Stimulated activated CD4-positive, alpha-beta T cell treated with anti-CD3 and anti-CD28 coated beads, Interleukin-4, amount 100 ng/mL, for 48 hours (primary cell): ENCODE measurements at places on chromosomes 2 and 18.

DNA sequence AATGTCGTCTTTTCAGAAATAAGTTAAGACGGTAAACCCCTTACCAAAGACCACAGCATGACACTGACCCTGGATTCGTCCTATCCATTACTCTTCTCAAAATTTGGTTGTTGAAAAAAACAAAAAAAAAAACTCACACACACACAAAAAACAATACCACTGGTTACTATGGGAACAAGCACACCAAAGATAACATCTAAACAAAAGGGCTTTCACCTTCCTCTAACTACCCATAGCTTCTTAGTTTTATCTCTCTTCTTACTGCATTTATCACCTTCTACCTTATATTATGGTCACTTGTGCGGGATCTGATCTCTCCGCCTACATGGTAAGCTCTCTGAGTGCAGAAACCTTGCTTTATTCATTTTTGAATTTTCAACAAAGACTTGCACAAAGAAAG is 192.7 kb downstream of the STK39 start:
- no peak for DNase-seq

GRCh38 chr2:28558918-28559317 is 63.1 kb downstream of the PLB1 start:
- DNase-seq = no peak

GRCh38 chr2:201180010-201180409 is 2.9 kb upstream of the CASP10 start:
- DNase-seq = no peak

DNA sequence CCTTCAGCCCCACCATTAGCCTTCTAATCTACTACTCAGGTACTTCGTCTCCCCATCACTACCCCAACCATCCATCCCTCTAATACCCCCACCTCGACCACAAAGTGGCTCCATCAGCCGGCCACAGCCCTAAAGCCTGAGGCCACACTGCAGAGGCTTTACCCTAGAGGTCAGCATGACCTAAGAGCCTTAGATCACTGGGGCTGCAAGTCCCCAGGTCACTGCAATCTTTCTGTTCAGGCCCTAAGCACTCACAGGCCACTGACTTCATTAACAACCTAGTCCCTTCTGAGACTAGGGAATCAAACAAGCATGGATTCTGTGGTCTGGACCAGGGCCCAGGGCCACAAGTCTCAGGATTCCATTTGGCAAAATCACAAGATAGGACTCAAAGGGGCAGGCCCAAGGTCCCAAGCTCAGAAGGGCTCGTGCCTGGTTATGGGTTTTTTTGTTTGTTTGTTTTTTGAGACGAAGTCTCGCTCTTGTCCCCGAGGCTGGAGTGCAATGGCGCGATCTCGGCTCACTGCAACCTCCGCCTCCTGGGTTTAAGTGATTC is 37.0 kb upstream of the PKDCC start:
- no peak for DNase-seq

- DNase-seq = no peak
These were observed 35.3 kb upstream of the PPP1CB start for GRCh38 chr2:28716265-28716865.

- no peak for DNase-seq
These were observed 836 bp downstream of the DTNA start for GRCh38 chr18:34710934-34711333.

- DNase-seq = no peak
These were observed 413.3 kb upstream of the TRIB2 start for GRCh38 chr2:12303181-12304030.

DNA sequence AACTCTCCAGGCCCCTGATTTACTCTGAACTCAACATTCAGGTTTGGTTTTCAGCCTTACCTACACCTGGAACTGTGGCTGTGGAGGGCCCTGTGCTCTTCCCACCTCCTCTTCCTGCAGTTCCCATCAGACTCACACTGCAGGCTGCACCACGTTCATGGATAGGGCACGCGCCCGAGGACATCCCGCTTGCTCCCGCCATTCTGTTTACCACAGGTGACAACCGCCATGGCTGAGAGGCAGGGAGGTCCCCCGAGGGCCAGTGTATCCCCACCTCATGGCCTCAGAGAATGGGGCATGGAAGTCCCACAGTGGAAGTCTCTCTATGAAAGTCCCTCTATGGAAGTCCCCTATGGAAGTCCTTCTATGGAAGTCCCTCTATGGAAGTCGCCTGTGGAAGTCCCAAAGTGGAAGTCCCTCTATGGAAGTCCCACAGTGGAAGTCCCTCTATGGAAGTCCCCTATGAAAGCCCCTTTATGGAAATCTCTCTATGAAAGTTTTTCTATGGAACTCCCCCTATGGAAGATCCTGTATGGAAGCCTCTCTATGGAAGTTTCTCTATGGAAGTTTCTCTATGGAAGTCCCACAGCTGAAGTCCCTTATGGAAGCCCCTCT is 358.4 kb upstream of the SALL3 start:
- no peak for DNase-seq

GRCh38 chr2:31515586-31515985 is 65.2 kb downstream of the SRD5A2 start:
- no peak for DNase-seq

GRCh38 chr18:41128545-41128944 is 826.5 kb upstream of the PIK3C3 start:
- no peak for DNase-seq

DNA sequence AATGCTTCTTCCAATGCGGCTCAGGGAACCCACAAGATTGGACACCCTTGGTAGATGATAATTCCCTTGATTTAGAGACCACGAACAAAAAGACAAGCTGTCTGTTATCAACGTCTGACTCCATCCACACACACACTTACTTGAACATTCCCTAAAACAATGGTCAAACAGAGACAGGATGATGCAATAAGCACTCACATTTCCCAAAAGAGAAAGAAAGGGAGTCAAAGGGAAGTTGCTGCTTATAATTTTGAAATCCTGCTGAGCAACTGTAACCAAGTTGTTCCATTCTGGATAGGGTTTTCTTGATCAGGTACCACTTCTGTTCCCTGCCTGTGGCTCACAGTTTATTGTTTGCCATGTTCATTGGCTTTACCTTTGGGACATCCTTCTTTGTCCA is 571.3 kb upstream of the CNTNAP5 start:
- DNase-seq = no peak

DNA sequence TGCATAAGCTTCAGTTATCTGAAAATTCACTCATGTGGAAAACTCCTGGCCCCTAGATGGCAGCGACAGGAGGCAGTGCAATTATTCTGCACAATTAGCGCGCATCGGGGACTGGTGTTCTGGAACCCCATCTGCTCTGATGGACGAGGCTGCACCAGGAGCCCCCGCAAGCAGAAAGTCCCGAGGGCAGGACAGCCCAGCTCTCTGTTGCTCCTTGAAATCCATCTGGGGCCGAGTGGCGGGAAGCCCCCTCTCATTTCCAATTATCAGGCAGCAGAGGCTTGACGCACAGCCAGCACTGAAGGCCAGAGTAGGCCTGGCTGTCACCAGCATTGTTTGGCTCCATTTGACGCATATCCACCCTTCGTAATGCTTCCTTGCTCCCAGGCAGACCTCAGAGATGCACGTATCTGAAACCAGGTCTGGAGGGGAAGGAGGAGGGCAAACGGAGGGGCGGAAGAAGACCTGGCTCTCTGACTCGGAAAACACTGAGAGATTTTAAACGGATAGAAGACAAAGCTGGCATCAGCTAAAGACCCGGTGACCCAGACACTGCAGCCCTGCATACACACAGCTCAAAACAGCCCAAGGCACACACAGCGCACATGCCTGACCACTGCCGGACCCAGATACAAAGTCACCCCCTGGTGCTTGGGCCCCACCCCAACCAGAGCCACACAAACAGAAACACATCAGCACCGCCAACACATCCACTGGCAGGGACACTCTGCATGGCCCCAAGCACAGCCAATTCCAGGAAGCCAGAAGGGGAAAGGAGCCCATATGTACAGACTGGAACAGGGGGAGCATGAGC is 69.8 kb downstream of the TNS1 start:
- no peak for DNase-seq

DNA sequence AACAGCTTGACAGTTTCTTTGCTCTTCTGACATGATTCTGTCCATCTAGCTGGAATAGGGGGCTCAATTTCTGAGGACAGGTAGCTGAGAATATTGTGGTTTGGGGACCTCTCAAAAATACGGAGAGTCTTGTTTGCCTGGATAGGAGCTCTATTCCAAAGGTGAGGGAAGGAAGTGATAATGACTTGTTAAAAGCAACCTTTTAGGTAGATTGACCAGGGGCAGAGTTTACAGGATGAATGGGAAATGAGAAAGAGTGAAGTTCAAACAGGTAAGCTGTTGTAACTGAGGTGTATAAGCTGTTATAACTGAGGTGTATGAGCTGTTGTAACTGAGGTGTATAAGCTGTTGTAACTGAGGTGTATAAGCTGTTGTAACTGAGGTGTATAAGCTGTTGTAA is 25.1 kb downstream of the PARD3B start:
- no peak for DNase-seq

- DNase-seq = no peak
These were observed 398.2 kb upstream of the TRIB2 start for GRCh38 chr2:12318427-12319057.

- no peak for DNase-seq
These were observed 87.8 kb upstream of the UPP2 start for GRCh38 chr2:158013891-158014290.

GRCh38 chr2:41926614-41927580 is 120.9 kb upstream of the PKDCC start:
- DNase-seq = no peak

DNA sequence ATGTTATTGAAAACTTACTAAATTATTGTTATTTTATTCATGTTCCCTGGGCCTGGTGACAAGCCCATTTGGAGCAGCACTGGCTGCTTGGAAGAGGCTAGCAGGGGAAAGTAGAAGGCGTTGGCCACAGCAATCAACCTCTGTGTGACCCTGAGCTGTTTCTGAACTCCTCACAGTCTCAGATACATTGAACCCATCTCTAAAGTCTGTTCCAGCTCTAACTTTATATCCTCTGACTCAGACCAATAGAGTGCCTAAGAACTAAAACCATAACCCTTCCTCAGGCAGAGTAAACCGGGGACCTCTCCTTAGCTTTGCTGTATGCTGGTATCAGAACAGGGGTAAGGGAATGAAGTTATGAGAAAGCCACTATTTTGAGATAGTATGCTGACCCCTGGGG is 96.4 kb upstream of the NOL4 start:
- no peak for DNase-seq

GRCh38 chr2:20198001-20198400 is 26.9 kb downstream of the SDC1 start:
- no peak for DNase-seq

DNA sequence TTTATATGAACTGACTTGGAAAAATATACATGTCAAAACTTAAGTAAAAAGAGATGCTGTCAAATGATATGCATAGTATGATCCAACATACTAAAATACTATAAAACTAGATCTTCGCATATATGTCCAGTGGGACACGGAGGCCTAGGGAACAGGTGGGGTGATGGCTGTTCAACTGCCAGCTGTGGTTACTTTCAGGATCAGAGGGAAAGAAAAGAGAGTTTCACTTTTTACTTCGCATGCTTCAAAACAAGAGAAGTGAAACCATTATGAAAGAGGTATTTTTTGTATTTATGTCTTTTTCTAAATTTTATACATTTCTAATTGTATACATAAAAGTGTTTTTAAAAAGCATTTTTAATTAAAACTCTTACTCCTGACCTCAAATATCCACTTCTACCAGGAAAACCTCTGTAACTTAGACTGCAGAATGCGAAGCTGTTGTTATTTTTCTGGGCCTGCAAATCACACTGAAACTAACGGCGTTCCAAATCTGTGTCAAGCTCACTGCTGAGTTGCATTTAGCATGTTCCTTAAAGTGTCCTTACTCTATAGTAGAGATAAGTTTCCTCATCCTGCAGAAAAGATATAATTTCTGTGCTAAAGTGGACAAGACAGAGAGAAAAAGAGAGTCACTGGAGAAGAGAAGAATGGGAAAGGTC is 97.8 kb upstream of the SLC35G4 start:
- DNase-seq = no peak

DNA sequence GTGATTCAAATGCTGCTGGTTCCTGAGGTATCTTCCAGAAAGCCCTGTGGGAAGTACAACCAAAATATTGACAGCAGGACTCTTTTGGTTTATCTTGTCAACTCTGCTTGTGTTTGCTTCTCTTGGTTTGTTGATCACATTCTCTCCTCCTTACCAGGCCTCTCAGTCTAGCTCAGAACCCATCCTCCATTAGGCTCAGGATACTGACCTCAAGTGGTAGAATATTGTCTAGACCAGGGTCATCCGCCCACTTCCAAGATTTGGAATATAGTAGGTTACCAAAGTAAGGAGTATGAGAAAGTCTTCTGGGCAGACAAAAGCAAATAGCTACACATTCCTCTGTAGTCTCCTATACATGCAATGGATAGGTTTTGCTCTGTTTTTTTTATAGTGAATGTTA is 56.6 kb downstream of the XIRP2 start:
- DNase-seq = no peak

GRCh38 chr2:96131152-96131812 is 7.0 kb downstream of the ASTL start:
- DNase-seq = no peak

- DNase-seq = no peak
These were observed 4.3 kb downstream of the PELI1 start for GRCh38 chr2:64139956-64140355.

DNA sequence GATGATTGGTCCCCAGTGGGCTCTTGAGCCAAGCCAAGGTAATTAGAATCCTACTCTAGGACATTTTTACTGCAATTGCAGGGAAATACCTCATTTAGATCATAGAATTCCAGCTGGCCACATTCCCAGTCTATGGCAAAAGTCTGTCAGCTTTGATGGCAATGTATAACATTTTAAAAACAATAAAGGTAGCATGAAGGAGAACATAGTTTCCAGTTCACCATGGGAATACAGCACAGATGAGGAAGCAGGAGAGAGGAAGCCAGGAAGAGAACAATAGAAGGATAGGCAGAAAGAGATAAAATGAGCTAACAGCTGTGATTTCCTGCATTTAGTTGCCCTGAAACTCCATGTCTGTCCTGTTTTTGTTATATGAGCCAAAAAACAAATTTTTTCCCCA is 897.3 kb upstream of the DDX18 start:
- no peak for DNase-seq

DNA sequence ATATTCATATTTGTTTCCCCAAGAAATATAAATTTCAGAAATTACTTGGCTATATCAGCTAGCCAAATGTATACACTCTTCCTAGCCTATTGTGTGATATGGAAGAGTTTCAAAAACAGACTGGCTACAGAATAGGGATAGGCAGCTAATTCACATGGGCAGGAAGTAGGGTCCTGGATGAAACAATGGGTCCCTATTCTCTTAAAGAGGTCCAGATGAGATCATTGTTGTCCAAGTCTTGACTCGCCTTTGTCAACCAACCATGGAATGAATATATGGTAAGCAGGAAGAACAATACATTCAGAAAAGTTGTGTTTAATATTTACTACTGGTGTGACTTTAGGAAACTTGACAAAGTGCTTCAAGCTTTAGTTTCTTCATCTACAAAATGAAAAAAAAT is 319.9 kb downstream of the NBAS start:
- no peak for DNase-seq

GRCh38 chr18:68847219-68847837 is 49.4 kb downstream of the CCDC102B start:
- DNase-seq = no peak

- no peak for DNase-seq
These were observed 594 bp downstream of the FAM161A start for GRCh38 chr2:61853086-61853846.
